ENCODE measurements at places on chromosomes 7 and 10.

- no peak for DNase-seq
Observed at GRCh38 chr10:53357587-53357986, 585.0 kb upstream of the MBL2 start.

DNA sequence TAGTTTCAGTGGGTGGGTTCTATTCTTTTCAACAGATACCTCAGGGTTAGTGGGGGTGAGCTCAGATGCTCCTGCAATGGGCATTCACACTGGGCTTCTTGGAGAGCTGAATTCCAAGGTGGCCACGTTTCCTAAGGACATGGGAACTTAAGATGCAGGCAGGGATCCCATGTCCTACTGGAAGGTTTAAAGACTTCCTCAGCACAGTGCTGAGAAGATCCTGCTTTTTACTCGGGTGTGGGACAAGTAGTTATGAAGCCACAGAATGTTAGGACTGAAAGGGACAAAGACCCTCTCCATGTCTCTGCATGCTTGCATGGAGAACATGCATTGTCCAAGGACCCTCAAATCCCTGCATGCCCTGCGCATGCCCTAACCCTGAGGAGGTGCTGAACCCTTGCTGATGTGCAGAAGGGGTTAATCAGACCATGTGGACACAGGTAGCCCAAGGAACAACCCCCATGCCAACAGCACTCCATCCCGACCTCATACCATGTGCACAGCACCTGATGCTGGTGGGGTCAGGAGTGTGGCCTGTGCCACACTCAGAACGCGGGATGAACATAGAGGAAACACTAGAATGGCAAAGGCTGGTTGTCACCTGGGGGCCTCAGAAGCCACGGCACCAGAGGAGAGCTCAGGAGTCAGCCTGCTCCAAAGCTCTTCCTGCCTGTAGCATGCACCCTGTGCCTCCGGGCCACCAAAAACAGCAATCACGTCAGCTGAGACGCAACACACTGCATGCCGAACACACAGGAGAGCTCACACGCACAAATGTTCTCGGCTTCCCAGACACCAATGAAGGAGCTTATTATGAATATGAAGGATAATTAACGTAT is 15.2 kb downstream of the IL2RA start:
- DNase-seq = no peak

- DNase-seq = no peak
Observed at GRCh38 chr7:103919272-103919868, 70.1 kb downstream of the RELN start.

DNA sequence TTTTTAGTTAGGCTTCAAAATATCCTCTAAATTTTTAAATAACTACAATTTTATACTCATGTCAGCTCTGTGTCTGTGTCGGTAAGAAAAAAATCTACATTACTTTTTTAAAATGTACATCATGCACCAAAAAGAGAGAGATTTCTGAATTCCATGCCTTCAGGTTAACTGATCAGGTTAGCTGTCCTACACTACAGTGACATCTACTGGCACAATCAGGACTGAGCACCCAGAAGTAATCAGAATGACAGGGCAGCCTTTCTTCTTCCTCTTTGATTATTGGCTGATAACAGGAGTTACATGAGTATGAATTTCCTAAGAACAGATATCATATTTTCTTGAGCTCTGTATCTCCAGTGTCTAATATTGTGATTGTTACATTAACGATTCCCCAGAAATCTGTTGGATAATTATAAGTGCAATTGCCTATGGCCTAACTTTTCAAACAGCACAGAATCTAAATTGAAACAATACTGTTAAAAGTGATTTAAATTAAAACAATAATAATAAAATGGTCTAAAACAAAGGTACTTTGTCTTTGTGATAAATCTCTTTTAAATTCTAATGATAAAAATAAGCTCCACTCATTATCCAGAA is 41.8 kb upstream of the HYCC1 start:
- DNase-seq = peak; percentile 81

- no peak for DNase-seq
Observed at GRCh38 chr10:112753961-112754411, 196.1 kb upstream of the TCF7L2 start.

- DNase-seq = no peak
Observed at GRCh38 chr7:80488406-80488805, 23.5 kb downstream of the GNAT3 start.

GRCh38 chr10:49518982-49519578 is 19.8 kb downstream of the ERCC6 start:
- DNase-seq = peak; percentile 50

DNA sequence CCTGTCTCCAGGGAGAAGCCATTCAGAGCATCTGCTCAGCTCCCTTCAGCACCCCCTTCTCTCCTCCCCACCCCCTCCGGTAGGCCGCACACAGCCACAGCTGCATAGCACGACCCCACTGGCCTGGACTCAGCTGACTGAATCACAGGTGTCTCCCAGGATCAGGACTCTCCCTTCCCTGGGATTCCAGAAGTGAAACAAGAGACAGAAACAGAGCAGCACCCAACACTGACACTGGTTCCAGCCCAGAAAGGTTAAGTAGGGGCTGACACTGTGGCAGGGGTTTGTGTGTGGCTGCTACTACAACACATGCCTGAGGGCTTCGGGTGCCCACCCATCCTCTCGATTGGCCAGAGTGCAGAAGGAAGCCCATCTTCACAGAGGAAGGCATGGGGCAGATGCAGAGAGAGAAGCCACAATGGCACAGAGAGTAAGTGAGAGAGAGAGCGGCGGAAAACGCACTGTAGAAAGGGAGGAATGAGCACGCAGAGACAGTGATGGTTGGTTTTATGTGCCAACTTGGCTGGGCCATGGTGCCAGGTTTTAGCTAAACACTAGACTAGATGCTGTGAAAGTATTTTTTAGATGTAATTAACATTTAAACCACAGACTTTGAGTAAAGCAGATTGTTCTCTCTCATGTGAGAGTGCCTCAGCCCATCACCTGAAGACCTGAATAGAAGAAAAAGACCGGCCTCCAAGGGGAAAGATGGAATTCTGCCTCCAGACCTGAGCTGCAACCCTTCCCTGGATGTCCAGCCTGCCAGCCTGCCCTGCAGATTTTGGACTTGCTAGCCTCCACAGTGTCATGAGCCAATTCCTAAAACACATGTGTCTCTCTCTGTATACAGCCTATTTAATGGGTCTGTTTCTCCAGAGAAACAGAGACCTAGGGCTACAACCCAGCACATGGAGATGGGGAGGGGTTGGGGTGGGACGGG is 107.5 kb downstream of the GRB10 start:
- no peak for DNase-seq

DNA sequence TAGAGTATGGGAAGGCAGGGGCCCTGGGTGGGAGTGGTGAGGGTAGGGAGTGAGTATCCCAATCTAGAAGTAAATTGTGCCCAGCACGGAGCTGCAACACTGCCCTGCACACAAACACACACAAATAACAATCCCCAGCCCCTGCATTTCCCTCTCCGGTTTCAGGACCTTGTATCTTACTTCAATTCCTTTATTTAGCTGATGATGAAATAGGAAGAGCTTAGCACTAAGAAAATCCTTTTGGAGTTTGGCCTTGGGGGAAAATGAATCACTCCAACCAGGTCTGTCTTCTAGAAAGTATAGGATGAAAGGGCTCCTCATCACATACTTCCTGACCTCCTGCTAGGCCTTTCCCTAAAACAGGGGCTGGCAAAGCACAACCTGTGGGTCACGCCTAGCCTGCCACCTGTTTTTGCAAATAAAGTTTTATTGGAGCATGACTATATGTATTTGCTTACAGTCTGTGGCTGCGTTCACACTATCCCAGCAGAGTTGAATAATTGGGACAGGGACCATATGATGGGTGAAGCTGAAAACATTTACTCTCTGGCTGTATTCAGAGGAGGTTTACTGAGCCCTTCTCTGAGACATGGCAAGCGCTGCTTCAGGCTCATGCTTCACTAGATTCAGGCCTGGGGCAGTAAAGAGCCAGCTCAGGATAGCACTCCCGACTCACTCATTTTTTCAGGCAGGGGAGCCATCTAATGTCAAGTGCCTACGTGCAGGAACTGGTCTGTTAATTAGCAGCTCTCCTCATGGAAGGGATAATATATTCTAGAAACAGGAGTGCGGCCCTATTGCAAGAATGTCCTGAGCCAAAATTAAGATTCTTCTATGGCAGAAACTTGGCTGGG is 111.0 kb downstream of the EGFR start:
- no peak for DNase-seq

- no peak for DNase-seq
Observed at GRCh38 chr7:77321300-77321699, 94.8 kb downstream of the GSAP start.

DNA sequence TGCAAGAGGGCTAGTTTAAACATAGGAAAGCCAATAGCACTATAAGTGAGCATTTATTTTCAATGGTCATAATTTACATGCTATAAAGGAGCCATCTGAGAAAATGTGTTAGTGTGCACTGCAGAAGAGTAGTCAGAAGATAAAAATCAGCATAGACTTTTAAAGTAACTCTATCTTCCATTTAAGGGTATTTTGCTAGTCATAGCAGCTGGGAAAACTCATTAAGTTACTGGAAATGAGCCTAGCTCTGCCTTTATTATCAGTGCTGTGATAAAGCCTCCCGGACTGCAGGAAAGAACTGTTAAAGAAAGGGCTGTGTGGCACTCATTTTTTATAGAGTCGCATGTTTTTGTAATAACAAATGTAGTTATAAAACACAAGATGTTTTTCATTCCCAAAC is 825.8 kb upstream of the POM121L12 start:
- DNase-seq = no peak

GRCh38 chr10:32958085-32959005 is at the start of gene ITGB1:
TSS of gene ITGB1 (minus strand) at chr10:32958230. CDS start at chr10:32935558, 22,672 bp downstream.
- DNase-seq = peak; percentile 82

DNA sequence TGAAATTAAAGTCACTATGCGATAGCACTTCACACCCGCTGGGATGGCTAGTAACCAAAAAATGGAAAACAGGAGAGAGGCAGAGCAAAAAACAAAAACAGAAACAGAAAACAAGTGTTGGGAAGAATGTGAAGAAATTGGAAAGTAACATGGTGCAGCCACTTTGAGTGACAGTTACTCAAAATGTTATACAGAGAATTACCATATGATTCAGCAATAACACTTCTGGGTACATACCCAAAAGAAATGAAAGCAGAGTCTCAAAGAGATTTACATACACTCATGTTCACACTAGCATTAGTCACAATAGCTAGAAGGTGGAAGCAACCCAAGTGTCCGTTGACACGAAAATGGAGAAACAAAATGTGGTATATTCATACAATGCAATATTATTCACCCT is 88.6 kb upstream of the KCNIP2 start:
- DNase-seq = no peak

- no peak for DNase-seq
Observed at GRCh38 chr7:111556977-111557376, 5.3 kb downstream of the IMMP2L start.

DNA sequence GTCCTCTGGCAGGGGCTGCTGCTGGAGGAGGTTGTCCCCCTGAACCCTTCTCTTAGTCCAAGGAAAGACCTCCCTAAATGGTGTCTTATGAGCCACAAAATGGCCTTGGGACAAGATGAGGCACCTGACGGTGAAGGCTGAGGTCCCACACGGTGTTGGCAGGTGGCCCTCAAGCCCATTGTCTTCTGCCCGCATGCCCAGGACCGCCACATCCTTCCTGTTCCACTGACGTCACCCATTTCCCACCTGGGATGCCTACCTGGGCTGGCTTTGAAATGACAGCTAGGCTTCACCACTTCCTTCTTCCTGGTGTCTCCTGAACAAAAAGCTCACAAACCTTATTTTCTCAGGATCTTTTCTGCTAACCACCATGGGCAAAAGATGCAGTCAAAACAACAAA is 2.1 kb upstream of the DMBT1 start:
- peak; percentile 38 for DNase-seq

DNA sequence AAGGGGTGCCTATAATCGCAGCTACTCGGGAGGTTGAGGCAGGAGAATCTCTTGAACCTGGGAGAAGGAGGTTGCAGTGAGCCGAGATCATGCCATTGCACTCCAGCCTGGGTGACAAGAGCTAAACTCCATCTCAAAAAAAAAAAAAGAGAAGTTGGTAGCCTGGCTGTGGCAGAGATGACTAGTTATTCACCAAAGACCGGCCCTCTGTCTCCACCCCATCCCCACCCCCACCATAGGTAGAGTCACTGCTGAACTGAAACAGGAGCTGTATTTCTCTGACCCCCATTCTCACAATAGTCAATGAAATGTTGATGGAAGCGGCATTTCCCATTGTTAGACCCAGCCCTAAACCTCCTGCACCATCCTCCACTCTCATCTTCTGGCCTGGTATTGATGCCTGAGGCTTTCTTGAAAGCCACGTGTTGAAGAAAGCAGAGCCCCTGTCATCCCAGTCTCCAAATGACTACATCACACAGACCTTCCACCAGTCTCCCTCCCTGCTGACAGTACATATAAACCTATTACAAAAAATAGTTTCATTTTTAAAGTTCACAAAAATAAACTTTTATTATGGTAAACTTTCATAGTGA is 9.4 kb upstream of the PIK3CG start:
- no peak for DNase-seq

DNA sequence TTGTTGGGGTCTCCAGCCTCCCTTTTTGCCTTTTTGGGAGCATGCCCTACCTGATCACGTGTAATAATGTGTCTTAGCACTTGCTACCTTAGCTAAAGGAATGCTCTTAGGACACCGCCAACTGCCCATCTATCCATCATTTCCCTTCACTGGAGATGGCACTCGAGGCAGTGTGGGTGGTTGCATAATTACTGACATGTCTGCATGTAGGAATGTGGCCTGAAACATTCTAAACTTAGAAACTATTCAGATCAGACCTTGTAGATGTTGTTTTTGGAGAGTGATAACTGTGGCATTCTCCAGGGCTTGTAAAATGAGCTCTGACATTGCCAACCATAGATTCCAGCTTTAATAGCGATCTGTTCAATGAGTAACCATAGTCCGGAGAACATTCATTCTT is 365.8 kb downstream of the BBS9 start:
- no peak for DNase-seq

DNA sequence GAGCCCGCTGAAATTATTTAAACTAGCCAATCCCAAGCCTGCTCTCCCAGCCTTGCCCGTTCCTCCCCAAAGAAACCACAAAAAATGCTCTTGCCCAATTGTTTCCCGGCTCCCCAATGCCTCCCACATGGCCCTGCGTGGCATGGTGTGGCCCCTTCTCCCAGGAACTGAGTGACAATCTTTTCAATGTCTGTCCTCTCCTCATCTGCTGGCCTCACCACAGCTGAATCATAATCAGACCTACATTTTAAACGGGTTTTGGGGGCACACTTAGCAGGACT is 201.5 kb downstream of the PRPF18 start:
- no peak for DNase-seq

- peak; percentile 3 for DNase-seq
Observed at GRCh38 chr10:132511121-132512051, 26.2 kb upstream of the INPP5A start.

- DNase-seq = no peak
Observed at GRCh38 chr7:77569514-77570232, 32.6 kb downstream of the PTPN12 start.
